ENCODE measurements at places on chromosomes 2 and 18.

GRCh38 chr2:237075749-237076599 lies 9.7 kb upstream of the COPS8 start:
- no peak for DNase-seq

- no peak for DNase-seq
Measured at GRCh38 chr2:65716698-65717097, 284.3 kb upstream of the SPRED2 start.

GRCh38 chr2:222538535-222538934 lies 114.2 kb downstream of the SGPP2 start:
- DNase-seq, result no peak

GRCh38 chr2:12205086-12205485 lies 458.7 kb downstream of the LPIN1 start:
- DNase-seq, result no peak

DNA sequence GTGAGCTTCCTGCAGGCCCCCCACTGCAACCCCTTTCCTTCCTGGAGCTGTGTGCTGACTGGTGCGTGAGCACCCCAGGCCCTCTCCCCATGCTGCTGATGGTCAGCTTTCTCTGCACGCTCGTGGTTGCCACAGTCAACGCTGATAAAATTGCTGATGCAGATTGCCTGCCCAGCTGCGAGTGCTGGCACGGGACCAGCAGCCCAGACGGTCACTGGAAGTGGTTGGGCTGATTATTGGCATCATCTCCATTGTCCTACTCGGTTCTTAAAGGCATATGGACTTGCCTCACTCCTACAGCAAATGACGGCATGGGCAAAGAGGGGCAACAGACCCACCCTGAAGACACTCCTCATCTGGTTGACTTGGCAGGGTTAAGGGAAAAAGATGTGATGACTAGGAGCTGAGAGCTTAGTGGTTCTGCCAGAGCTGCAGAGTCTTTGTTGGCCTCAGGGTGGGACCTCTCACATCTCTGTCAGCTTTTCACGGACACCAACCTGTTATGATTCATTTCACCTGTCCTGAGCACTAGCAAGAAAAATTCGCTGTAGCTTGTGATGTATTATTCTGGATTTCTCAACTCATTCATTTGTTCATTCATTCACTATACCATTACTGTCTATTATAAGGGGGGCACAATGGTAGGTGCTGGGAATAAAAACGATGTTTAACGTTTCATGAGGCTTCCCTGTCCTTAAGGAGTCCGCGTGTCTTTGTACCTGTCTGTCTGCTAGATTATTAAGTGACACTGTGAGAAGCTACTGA lies 38.4 kb downstream of the PAX8 start:
- DNase-seq, result peak; percentile 72

- no peak for DNase-seq
Measured at GRCh38 chr2:215517391-215517790, 81.5 kb upstream of the FN1 start.

DNA sequence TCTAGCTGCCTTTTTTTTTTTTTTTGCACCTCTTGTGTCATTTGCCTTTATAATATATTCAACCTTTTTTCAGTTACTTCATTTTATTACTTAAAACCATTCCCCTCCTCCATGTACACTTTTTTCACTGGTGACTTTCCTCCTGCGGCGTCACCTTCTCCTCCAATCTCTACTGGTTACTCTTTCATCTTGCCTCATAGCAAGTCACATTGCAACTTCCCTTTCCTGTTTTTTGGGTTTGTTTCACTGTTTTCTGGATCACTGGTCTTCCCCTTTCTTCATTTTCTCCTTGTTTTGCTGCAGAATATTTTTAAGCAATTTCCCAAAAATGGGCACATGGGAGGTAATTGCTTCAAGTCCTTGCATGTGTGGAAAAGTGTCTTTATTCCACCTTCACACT lies 37.7 kb upstream of the GPR155 start:
- DNase-seq, result no peak

DNA sequence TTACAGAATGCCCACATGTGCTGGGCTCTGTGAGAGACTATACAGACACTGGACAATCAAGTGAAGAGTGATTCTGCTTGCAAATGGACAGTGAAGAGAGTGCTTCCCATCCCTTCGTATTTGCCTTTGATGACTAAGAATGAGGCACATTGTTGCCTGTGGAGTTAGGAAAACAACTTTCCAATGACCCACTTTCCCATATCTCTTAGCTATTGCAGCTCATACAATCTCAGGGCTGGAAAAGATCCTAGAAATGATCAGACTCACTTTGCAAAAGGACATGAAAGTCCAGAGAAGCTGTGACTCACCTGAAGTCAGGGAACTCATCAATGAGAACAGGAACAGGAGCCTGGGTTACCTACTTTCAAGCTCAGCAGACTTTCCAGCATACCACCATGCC lies 440.5 kb upstream of the TCF4 start:
- DNase-seq, result peak; percentile 14

GRCh38 chr2:167827352-167828097 lies 419.9 kb downstream of the STK39 start:
- no peak for DNase-seq

DNA sequence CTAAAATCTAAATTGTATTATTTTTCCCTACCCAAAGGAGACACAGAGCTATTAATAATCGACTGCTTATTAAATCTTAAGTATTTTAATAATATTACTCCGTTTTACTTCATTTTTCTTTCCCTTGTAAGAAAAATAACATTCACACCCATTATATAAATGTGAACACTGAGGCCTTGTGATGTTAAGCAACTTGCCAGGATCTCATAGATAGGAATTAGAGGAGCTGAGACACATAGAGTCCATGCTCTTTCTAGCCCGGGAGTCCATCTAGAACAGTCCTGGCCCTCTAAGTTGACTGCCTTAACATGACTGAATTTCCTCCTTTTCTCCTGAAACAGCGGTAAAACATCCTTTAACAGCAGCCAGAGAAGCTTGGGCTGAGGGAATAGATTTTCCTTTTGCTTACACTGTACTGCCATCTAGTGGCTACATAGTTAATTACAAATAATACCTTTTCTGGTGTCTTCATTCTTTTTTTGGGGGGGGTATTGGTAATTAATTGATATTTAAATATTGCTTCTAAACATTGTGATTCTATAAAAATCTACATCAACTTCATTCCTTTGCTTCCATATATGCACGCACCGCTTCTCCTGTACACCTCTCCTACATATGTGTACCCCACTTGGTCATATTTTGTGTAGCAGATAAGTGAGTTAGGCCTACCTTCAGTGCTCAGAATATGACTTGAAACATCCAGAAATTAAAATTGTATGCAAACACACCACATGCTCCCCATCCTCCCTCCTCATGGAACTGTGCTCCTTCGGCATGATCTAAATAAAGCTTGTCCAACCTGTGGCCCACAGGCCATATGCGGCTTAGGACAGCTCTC lies 125.8 kb upstream of the HNMT start:
- DNase-seq, result peak; percentile 49

DNA sequence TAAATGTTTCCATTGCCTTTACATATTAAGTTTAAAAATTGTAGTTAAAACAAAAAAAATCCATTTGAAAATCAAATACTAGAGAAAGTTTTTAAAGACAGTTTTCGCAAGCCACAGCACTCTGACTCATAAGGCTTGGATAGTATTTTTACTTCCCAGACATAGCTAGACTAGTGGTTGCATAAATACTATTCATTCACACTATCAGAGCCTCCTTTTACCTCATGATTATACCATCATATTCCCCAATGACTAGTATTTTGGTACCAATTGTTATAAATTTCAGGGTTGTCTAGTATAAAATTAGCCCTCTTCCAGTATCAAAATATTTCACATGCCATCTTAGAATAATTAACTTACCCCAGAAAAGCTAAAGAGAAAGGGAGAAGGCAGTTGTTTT lies 393.5 kb downstream of the ERBB4 start:
- DNase-seq, result peak; percentile 70

- no peak for DNase-seq
Measured at GRCh38 chr18:36440614-36441013, 143.1 kb downstream of the FHOD3 start.

- peak; percentile 28 for DNase-seq
Measured at GRCh38 chr18:3498698-3499471, 48.9 kb downstream of the TGIF1 start.

- no peak for DNase-seq
Measured at GRCh38 chr2:239429473-239430350, 28.9 kb upstream of the HDAC4 start.

GRCh38 chr2:149819356-149819957 lies 231.9 kb upstream of the MMADHC start:
- DNase-seq, result no peak

DNA sequence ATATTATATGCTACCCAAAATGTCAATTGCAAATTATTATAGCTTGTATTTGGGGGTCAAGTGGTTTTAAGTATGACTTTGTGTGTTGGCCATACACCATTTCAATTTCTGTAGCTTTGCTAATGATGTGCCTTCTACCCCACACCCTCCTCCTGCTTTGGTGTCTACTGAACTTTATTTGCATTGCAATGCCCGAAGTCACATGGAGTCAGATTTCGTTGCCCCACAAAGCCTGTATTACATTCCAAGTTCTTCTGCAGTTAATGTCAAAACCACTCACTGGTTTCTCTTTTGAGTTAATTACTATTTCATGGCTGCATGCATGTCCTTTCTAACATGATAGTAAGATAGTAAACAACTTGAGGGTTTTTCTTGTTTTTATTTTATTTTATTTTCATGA lies 528.9 kb downstream of the RIT2 start:
- DNase-seq, result no peak

DNA sequence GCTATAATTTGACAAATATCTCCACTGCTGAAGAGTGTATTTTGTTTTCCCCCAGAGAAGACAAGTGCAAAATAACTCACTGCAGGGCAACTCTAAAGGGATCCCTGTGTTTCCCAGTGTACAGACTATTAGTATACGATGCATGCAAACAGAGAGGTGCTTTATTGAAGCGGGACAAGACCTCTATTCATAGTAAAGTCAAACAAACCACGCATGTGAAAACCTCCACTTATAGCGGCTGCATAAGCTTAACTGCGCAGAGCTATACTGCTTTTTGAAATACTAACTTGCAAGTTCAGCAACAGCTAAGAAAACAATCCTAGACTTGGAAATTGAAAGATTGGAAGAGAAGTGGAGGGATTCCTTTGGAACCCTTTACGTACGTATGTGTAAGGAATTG lies 15.6 kb downstream of the RNF144A start:
- no peak for DNase-seq

- DNase-seq, result no peak
Measured at GRCh38 chr2:217016796-217017419, 157.0 kb upstream of the TNP1 start.

DNA sequence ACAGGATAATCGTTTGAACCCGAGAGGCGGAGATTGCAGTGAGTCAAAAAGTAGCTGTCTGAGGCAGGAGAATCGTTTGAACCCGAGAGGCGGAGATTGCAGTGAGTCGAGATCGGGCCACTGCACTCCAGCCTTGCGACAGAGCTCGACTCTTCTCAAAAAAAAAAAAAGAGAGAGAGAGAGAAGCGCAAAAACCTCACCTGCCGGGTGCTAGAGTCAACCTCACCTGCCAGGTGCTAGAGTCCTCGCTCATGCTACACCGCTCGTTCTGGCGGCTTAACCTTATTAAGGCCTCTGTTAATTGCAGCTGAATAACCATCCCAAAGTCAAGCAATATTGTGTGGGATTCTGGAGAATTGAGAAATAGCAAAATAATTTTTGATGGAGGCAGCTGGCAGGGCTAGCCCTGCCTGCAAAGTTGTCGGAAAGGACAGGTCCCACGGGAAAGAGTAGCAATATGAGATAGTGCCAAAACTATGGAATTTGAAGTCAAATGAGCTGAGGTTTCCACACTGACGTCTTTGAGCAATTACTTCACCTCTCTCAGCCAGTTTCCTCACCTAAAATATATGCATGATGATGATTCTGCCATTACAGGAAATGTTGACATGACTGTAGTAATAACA lies 644 bp upstream of the DYM start:
- DNase-seq, result peak; percentile 25

- DNase-seq, result no peak
Measured at GRCh38 chr18:36160959-36161371, 26.3 kb upstream of the MOCOS start.

- no peak for DNase-seq
Measured at GRCh38 chr2:78979380-78980151, 45.9 kb upstream of the REG3G start.

DNA sequence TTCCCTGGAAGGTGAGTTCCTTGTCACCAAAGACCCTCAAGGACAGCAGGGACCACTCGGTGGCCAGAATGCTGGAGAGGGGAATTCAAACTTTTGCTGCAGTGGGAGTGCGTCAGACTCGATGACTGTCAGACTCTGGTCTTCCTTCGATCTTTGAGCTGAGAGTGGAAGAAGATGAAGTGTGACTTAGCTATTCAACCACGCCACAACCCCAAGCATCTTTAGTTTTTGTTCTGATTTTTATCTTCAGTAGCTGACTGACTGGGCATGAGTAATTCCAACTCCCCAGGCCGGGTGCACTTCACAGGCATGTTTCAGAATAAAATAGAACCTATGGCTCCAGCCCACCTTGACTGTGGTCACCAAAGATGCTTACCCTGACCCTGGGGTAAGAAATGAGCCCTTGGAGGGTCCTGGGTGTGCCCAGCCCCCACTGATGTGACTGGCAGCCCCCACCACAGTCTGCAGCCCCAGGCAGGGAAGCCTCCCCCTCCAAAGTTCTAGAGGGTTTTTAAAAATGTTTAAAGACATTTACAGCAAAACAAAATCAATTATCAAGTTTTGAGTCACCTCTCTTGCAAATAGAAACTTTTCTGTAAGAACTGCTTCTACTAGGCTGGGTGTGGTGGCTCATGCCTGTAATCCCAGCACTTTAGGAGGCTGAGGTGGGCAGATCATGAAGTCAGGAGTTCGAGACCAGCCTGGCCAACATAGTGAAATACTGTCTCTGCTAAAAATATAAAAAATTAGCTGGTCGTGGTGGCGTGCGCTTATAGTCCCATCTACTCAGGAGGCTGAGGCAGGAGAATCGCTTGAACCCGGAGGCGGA lies 24.9 kb upstream of the YWHAQ start:
- peak; percentile 88 for DNase-seq

DNA sequence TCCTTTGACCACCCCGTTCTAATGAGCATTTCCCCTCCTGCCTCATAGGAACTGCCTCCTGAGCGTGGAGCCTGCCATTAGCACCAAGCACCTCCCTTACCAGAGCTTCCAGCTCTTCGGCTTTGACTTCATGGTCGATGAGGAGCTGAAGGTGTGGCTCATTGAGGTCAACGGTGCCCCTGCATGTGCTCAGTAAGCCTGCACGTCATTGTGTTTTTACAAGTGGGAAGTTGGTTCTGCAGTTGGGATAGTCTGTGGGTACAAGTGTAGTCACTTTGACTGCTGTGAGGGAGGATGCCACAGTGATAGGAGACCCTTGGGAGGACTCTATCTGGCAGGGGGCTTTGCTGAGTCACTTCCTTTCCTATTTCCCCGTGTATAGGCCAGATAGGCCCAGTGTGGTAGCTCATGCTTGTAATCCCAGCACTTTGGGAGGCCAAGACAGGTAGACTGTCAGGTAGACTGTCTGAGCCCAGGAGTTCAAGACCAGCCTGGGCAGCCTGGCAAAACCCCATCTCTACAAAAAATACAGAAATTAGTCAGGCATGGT lies 22.0 kb upstream of the POLR1B start:
- no peak for DNase-seq

DNA sequence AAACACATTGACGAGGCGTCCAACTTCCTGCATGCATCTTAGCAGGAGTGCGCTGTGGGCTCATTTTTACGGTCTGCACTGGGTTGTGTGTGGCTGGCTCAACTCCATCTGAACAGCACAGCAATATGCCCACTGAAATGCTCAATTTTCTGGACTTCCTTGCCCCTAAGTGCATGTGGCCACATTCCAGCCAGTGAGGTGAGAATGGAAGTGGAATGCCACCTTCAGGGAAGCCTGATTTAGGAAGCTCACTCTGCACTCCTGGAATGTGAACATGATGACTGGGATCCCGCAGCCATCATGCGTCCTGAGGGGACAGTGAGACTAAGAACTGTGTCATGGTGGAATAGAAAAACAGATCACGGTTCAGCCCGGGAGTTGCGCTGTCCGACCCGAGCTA lies 76.2 kb downstream of the PSMG2 start:
- no peak for DNase-seq

All from amniotic epithelial cell (primary cell).